ENCODE measurements at places on chromosomes 1 and 21.

GRCh38 chr1:83839566-83840173 lies 159.3 kb downstream of the TTLL7 start:
- no peak for DNase-seq

DNA sequence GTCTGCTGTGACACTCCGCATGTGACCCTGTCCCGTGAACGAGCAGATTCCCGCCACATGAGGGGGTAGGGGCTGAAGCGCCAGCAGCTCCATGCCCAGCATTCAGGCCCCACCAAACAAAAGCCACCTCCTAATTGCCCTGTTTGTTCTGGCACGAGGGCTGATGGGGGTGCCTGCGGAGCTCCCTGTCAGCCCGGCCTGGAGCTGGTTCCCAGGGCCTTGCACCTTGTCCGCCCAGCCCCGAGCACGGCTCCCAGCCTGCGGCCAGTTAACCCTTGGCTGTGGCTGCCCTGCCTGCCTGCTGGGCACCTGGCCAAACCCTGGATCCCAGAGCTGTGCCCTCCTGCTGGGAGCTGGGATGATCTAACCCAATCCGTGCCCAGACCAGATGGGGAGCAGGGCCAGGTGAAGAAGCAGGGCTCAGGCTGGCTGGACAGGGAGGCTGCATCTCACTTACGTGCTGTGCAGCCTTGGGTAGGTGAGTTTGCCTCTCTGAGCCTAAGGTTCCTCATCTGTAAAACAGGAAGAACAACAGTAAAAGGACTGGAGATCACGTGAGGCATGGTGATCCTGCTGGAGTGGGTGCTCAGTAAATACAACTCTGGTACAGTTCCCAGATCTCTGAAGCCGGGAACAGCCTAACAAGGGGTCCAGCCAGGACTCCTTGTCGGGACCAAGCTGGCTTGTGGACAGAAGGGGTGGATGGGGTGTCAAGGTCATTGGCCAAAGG lies 110.9 kb upstream of the IFFO2 start:
- DNase-seq, result no peak

DNA sequence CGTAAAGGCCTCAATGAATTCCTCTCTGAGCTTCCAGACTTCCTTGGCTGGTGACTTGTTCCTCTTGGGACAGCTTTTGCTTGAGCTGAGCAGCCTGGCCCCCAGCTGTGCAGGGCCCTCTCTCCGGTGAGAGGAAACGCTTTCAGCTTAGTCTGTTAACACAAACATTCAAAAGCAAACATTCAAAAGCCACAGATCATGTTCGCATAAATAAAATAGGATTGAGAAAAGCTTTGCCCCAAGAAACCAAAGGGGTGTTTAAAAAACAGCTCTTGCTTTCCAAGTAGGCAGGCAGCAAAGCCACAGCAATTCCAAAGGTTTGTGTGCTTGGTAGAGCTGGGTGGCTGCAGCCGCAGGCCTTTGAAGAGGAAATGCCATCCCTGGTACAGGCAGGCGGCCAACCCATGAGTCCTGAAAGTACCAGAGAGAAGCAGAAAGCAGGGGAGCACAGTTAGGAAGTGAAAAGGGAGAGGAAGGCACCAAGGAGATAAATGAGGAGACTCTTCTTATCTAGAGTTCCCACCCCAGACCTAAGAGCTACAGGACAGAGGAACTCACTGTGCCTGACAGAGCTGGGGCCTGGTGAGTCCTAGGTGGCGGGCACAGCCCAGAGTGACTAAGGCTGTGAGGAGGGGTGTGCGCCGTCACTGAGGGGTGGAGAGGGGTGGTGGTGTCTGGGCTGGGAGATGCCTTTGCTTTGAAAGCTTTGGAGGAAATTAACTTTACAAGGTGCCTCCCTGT lies 48.4 kb downstream of the CCN1 start:
- DNase-seq, result no peak

DNA sequence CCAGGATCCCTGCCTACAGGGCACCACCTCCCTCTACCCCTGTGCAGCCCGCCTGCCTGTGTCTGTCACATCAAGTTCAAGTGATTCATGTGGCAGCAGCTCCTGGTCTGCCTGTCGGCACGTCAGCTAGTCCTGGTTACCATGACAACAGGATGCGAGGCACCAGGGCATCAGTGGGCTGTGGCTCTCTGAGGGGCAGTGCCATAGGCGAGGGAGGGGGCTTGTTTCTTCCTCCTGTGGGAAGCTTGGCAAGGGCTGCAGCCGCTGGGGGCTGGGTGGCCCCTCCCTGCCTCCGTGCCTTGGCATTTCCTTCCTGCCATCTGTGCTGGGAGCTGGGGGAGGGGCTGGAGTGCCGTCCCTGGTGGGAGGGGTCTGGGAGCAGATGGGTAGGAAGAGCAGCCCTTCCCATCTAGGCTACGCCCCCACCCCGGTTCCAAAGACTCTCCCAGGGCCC lies 43.1 kb downstream of the FOXO6 start:
- no peak for DNase-seq

- no peak for DNase-seq
Measured at GRCh38 chr1:95021805-95022643, 50.7 kb downstream of the ALG14 start.

DNA sequence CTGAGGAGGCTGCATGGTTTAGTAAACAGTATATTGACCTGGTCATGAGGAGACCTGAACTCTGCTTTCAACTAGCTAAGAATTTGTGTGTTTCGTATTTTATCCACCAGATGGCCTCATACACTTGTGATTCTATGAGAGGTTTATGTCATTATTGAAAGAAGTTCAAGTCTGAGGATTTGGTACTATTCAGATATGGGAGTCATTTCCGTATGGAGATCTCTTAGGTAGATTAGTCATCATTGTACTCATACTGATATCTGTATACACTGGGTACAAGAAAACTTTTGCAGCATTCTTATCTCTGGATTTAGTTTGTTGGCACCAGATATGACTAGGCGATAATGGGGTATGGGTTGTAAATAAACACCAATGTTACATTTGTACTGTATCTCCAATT lies 26.6 kb downstream of the ATF6 start:
- no peak for DNase-seq

GRCh38 chr1:89351597-89352311 lies 12.1 kb upstream of the GBP6 start:
- DNase-seq, result no peak

DNA sequence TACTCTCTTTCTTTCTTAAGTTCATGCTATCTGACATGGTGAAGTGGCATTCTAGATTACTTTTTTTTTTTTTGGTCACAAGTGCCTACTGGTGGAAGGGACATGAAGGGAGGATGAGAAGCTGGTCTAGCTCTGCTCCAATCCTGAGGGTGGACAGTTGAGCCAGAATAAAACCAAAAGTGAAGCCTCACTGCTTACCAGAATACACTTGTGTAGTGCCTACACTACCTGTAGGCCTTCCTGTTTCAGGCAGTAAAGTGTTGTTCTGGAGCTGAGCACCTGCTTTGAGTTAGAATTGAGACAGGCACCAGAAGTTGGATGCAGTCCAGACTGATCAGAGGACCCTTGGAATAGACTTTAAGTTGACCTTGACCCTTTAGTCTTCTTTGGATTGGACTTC lies 40.4 kb upstream of the APOBEC4 start:
- DNase-seq, result no peak

Measured in T follicular helper cell (primary cell).